Activated naive CD4-positive, alpha-beta T cell (primary cell): ENCODE measurements at places on chromosomes 11 and 22.

DNA sequence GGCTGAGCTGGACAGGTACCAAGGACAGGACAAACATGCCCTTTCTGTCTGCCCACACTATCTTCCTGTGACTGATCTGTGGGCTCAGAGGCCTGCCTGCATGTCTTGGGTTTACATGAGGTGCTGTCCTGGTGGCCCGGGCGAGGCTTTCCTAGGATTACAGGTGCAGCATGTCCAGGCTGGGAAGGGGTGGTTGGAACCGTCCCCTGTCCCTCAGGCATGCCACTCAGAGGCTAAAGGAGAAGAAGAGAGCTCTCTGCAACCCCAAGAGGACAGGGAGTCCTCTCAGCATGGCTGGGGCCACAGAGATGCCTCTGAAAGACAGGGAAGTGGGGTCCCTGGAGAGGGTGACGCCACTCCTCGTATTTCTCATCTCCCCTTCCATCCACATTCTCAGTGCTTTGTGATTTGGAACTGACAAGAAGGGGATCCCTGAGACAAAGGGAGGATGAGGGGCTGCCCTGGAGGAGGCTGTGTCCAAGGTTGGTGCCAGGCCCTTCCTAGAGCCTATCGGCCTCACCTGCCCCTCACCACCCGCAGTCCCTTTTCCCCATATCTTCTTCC, 64.6 kb upstream of the LMO1 start:
- DNase-seq: no peak

GRCh38 chr11:96207459-96208449, 135.2 kb downstream of the MAML2 start:
- peak; percentile 7 for DNase-seq

DNA sequence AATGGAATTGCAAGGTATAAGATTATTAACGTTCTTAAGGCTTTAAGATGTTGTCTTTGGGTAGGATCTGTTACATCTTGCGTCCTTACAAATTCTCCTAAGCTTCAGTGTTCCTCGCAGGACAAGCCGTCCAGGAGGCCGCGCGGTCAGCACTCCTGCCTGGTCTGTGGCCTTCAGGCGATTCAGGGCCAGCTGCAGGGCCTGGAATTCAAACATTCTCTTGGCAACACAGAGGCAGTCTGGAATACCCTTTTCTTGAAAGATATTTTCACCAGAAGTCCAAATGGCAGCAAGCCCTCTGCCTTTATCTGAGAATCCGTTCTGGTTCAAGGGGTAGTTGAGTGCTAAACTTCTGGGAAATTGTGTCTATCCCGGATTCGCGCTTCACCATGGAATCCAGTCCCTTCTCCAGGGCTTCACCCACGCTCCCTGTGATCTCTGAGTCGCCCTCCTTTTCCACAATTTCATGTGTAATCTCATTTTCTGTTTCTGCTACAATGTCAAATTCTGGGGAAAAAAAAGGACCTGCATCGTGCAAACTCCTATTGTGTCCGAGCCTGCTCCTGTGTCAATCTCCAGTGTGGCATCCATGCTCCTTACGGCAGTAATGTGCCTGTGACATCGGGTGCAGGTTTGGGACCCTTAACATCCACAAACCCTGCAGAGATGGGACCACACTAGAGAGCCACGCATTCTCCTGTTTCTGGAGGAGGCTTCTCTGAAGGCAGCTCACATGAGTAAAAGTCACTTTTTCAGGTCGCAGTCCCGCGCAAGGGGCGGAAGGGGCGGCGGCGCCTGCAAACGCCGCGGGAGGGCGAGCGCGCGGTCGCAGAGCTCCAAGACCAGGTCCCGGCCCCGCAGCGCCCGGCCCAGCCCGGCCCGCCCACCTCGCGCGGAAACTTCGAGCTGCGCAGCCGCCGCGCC, 25.4 kb upstream of the SORL1 start:
- no peak for DNase-seq

DNA sequence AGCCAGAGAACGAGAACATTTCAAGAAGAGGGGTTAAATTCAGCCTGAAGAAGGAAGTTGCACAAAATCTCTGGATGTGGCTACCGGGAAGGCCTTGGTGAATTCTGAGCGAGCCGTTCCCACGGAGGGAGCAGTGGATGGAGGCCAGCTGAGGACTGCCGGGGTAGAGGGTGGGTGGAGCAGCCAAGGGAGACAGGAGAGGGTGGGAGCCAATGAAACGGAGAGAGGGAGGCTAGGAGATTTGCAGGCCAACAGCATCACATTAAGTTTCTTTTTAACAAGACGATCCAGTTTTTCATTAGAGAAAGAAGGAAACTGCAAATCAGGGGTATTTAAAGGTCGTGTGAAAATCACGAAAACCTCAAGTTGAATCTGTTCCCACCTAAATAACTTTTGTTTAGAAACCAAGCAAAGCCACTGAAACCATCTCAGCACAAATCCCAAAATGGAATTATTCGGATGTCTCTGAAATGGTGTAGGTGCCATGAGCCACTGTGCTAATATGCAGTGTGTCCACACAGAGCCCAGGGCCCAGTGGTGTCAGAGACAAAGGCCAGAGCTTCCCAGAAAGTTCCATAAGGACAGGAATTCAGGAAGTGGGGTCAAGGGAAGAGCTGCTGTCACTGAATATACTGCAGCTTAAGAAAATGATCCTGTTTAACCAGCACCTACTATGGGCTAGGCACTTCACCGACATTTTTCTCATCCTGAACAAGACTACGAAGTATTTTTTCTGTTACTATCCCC, 59.7 kb upstream of the SLC35C1 start:
- no peak for DNase-seq

DNA sequence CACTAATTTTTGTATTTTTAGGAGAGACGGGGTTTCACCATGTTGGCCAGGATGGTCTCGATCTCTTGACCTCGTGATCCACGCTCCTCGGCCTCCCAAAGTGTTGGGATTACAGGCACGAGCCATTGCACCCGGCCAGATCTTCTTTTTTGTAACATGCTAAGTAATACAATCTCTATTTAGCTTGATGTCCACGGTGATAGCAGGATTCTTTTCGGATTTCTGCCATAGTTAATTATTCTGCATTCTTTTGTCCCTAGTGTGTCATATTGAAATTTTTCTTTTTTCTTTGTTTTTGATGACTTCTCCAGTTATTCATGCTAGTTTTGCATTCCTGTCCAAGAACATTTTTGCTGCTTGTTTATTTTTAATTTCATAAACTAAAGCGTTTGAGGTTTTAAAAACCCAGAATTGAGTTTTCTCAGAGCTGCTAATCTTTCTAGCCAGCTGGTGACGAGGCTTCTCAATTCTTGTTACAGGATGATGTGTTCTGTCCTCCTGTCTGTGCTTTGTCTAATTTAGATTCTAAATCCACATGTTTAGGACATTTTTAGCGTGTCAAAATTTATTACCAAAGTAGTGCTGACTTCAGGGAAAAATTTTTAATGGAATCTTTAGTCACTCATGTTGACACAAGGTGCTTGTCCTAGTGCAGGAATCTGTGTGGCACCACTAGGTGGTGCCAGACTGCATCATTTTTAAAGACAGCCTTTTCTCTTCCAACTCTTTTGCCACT, 21.8 kb downstream of the NF2 start:
- DNase-seq: no peak
